Activated naive CD8-positive, alpha-beta T cell treated with anti-CD3 and anti-CD28 coated beads, Interleukin-2, amount 10 ng/mL, durations not matched to agents 7 days and 5 days (primary cell): ENCODE measurements at places on chromosomes 12 and 14.

DNA sequence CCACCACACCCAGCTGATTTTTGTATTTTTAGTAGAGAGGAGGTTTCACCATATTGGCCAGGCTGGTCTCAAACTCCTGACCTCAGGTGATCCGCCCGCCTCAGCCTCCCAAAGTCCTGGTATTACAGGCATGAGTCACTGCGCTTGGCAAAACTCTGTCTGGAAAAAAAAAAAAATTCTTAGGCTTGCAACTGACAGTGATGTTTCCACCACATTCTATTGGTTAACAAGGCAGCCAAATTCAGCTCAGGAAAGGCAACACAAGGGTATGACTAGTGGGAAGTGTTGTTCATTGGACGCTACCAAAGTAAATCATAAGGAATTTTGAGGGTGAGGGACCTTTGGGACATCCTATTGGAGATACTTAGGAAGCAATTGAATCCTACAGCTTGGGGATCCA, 2.9 kb upstream of the SBNO1 start:
- no peak for DNase-seq

- DNase-seq, result no peak
Observed at GRCh38 chr12:24505366-24506015, 443.4 kb downstream of the BCAT1 start.

DNA sequence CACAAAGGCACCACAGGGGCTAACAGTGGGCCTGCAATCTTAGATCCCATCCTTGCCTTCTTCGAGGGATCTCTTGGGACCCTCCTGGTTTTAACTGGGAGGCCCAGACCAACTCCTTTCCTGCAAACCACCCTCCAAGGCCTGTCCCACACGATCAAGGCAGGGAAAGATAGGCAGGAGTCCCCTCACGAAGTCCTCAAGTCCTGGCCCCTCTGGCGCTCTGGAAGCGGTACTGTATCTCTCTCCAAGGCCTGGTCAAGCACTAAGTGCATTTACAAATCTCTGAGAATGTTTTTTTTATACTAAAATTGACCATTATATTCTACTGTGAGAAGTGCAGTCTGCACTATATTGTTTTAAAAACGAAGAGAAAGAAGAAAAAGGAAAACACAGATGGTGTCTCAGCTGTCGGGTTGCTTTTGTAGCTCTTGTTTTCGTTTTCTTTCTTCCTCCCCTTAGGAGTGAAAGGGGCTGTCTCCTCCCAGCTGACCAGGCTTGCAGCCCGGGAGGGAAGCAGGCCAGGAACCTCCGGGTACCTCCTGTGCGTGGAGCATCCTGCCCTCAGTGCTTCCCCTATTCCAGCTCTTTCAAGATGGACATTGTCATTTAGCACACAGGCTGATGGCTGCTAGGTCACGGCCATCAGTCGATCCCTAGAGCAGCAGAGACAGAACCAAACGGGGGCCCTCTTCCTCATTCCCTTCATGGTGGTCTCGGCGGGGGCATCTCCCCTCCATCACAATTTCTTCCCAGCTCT, 56.7 kb downstream of the FAM222A start:
- DNase-seq, result peak; percentile 6

DNA sequence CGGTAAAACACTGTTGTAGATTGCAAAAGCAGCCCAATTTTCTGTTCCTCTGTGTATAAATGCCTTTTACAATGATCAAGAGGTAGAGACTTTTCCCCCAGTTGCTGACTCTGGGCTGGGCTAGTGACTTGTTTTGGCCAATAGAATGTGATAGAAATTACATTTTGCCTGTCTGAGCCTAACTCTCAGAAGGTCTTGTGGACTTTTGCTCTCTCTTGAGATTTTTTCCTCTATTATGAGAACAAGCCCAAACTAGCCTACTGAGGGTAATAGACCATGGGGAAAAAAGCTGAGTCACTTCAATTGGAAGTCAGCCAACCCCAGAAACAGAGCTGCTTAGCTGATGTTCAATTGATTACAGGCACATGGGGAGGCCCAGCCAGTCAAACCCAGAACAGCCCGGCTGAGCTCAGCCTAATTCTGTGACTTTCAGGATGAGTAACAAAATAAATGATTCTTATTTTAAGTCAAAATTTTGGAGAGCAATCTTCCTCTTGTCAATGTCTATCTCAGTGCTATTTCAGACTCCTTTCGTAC, 61.4 kb downstream of the MYF5 start:
- DNase-seq, result no peak

- no peak for DNase-seq
Observed at GRCh38 chr12:60112763-60113162, 516.9 kb downstream of the SLC16A7 start.

DNA sequence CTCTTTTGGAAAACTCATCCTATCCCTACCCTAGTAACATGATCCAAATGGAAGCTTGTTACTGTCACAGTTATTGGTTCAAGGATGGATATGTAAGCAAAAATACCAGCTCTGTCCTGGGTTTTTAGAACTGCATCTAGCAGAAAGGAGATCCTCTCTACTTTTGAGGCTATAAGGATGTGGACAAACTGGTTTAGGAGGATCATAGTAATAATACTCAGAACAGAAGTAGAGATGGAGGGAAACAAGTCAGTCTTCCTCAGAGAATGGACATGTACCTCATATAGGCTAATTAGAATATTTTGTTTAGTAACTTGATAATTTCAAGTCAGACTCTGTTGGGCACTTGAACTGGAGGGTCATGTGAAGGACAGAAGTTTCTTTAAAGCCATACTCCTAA, 26.6 kb downstream of the FUT8 start:
- DNase-seq, result no peak

GRCh38 chr12:124915239-124916236, 1.1 kb upstream of the UBC start:
- DNase-seq, result no peak

GRCh38 chr12:2652011-2652400, 142.8 kb upstream of the FKBP4 start:
- no peak for DNase-seq

GRCh38 chr12:31203261-31203660, 122.7 kb downstream of the SINHCAF start:
- no peak for DNase-seq

DNA sequence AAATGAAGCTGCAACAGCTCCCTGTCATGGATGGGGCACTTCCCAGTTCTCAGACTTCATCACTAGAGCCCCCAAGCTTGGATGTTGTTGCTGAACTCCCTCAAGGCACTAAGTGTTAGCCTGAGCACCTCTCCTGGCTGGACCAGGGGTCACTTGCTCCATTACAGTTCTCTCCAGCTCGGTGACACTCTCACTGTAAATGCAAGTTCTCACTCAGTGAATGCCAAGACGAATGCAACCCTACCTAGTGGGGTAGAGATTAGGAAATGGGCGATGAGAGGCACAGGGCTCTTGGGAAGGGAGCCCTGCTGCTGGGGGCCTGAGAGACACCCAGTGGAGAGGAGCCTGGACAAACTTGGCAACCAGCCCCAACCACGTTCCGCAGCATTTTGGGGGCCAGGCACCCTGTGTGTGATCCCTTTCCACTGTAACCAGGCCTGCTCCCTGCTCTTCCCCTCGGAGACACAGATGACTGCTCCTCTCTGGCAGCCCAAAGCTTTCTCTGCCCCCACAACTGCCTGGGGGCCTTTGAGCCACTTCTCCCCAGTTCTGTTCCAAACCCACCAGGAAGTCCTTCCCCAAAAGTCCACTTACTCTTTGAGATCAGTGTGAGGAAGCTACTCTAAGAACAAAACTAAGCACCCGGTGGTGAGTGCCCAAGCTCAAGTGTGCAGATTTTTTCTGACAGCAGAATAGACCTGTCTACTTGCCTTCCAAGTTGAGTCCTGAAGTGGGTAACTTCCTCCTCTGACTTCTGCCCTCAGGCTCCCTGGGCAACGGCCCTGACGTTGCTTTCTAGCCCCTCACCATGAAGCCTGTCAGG, 8.0 kb upstream of the SELPLG start:
- DNase-seq, result no peak
